CD4-positive, alpha-beta memory T cell (primary cell): ENCODE measurements at places on chromosomes 1 and 21.
A peak's percentile ranks its signal among the peaks of the same experiment; 100 is the strongest.

DNA sequence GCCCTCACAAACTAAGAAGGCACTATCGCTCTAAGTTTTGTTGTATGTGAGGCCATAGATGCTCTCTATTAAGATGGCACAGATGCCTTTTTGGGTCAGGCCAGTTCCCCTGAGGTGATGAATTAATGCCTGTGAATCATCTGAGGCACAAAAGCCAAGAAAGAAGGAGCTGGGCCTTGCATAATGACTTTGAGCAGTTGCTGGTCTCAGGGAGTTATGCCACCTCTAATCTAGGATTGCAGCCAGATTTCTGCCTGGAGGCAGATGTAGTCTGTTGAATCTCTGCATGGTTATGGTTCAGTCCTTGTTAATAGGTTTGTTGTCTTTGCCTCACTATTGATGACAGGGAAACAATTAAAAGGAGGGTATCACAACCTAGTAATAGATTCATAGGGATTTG lies 168.1 kb upstream of the CHRM3 start:
- no peak for DNase-seq

DNA sequence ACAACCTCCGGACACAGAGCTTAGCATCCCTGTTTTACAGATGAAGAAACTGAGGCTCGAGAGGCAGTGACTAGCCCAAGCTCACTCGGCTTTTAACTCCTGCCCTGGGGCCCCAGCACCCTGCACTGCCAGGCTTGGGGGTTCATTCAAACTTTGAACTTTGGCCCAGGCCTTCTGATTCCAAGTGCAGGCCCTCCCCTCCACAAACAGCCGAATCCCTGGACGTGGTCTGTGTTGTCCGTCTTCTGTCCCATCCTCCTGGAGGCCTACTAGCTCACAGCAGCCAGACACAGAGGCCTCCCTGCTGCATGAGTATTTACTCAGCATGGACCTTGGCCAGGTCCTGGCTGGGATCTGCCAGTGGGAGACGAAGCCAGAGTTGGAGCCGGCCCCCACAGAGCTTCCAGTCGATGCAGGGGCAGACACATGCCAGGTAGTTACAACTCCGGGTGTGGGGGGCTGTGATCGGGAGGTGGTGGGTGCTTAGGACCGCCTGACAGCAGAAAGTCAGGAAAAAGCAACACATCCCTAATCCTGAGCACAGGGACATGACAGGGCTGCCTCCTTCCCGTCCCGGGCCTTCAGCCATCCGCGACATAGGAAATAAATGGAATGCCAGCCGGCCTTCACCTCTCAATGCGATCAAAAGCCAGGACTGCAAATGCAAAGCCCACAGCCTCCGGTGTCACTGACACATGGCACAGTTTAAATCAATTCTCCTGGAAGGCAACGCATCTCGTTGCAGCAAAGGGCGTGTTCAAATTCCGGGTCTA lies 7.4 kb downstream of the IFFO2 start:
- peak; percentile 21 for DNase-seq

- DNase-seq = peak; percentile 26
These were observed 235.1 kb upstream of the RUNX1 start for GRCh38 chr21:35284199-35284598.

DNA sequence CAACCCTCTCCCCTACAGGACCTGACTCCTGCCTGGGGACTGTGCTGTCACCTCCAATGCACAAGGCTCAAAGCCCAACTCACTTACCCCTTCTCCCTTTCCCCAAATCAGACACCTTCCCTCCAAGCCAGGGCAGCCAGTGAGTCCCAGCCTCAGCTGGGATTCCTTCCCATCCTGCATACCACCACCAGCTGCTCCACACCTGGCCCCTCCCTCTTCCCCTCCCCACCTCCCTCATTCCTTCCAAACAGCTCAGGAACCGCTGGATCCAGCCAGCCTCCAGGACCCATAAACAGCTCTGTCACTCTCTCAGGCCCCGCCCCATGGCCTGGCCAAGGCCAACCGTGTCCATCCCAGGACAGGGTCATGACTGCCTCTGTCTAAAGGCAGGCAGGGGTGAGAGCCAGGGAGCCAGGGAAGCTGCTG lies 41.4 kb downstream of the ACOT7 start:
- DNase-seq = no peak

DNA sequence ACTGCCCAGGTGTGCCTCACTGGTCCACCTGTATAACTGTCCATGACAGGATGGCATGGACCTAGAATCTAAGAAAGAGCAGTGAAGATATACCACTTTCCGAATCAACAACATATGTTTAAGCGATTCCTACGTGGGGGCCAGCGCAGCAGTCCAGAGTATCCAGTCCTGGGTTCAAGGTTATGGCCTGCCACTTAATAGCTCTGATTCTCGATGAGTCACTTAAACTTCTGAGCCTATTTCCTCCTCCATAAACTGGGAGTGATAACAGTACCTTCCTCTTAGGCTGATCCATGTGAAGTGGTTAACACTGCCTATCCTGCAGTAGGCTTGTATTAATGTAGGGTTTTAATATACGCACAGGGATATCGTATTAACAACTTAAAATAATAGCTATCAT lies 2.8 kb downstream of the STPG1 start:
- DNase-seq = no peak

GRCh38 chr1:175801979-175802378 lies 58.6 kb upstream of the TNR start:
- DNase-seq = no peak

GRCh38 chr1:59113876-59114457 lies 182.9 kb upstream of the FGGY start:
- DNase-seq = no peak

GRCh38 chr21:26804895-26805609 lies 40.2 kb downstream of the ADAMTS1 start:
- DNase-seq = no peak

DNA sequence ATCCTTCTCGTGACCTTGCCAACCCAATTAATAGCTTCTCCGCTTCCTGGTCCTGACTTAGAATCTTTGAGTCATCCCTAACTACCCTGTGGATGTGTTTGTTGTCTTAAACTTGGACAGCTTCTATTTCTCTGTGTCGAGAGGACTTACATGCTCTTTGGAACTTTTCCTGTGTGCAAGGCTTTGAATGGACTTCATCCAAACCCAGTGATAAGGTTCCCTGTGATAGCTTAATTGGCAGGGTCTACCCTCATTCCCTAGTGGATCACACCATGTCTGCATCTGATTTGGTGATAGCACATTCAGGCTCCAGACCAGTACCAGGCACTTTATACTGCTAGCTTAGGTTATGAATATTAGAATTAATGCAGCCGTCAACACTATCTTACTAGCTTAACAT lies 378.2 kb upstream of the KAZN start:
- no peak for DNase-seq

DNA sequence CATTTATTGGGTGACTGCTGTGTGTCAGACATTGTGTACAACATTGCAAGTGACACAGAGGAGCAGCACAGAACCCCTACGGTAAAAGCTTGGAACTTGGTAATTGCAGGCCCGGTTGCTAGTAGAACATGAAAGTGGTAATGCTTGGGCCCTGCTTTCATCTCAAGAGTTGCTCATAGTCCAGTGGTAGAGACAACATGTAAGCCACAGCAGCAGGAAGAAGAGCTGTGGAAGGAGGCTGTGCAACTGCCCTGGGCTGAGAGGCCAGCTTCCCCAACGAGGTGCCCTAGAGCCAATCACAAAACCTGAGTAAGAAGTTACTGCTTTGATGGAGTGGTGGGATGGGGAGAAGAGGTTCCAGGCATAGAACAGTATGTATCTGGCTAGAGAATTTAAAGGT lies 18.4 kb downstream of the CNIH4 start:
- no peak for DNase-seq

DNA sequence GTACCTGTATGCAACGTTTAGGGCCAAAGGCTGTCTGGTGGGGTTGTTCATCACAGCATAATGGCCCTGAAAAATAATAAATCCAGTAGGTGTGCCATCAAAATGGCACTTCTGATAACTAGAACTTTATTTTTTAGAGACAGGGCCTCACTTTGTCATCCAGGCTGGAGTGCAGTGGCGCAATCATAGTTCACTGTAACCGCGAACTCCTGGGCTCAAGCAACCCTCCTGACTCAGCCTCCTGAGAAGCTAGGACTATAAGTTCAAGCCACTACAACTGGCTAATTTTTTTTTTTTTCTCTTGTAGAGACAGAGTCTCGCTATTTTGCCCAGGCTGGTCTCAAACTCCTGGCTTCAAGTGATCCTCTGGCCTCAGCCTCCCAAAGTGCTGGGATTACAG lies 4.7 kb downstream of the SNAPIN start:
- no peak for DNase-seq

DNA sequence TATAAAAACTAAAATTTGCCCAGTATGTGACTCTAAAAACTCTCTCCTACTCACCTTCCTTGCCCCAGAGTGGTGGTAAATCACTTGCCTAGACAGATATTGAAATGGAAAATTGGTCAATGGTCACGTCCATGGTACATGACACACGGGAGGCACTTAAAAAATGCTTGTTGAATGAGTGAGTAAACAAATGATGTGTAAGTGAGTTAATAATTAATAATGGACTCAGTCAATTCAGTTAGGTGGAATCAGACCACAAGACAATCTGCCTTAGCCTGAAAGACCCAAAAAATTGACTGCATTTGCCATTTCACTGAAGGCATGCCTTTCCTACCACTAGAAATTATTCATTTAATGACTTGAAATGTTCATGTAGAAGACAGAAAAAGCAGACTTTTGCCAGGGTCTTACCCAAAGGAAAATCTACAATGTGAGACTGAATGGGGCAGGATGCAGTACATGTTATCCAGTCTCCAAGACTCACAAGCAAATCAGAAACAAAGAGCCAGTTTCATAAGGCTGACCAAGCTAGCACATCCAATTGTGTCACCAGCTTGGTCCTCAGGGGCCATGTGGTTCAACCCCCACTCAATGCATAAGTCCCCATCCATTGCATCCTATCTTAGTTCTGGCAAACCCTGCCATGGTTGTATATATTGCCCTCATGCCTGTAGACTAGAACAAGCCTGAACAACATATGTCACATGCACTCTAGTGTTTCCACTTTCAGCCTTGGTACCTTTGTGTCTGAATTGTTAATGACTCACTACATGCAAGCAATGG lies 73.6 kb downstream of the TBX15 start:
- DNase-seq = no peak

- DNase-seq = no peak
These were observed 433 bp downstream of the TIMM17A start for GRCh38 chr1:201955729-201956143.

DNA sequence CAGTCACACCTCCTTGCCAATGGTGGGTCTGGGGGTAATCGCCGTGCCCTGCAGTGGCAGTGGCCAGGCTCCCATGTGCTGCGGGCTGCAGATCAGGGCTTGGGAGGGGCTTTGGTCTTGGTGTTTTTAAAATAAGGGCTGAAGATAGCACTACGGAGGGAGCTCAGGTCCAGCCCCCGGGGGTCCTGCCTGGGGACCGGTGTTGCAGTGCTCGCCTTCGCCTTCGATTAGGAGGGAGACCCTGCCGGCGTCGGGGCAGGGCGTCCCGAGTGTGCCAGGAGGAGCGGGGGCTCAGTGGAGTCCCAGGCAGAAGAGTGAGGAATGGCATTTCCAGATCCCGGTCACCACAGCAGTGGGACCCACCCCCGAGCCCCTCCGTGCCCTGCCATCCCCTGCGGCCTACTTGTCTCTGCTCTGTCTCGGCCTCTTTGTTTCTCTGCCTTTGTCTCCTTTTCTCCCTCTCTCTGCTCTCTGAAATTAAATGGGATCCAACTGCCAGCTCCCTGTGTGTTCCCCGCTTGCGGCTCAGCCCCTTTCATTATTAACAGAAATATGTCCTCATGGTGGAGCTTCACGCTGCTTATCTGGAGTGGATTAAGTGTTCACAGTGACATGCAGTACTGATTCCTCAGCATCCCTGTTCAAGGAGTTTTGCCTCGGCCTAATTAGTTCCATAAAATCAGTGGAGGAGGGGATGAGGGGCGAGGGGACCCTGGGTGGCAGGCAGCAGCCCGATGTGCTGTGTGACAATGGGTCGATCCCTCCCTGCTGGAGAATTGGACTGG lies 44.4 kb downstream of the DMRTB1 start:
- DNase-seq = no peak

DNA sequence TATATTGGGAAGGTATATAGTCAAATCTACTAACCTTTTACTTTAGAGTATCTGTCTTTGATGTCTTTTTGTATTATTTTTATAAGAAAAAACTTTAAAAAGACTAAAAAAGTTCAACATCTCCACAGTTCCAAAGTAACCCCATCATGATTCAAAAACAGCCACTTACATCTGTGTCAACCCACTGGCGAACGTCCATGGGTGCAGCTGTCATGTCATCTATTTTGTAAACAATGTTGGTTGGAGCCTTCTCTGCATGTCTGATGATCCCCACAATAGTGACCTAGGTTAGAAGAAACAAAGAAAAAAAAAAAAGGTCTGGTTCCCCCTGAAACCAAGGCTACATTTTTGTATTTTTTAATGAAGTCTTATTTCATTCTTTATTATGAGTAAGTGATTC lies 28.0 kb upstream of the SMPDL3B start:
- no peak for DNase-seq

- DNase-seq = no peak
These were observed 37.6 kb upstream of the LMO4 start for GRCh38 chr1:87291107-87291506.

DNA sequence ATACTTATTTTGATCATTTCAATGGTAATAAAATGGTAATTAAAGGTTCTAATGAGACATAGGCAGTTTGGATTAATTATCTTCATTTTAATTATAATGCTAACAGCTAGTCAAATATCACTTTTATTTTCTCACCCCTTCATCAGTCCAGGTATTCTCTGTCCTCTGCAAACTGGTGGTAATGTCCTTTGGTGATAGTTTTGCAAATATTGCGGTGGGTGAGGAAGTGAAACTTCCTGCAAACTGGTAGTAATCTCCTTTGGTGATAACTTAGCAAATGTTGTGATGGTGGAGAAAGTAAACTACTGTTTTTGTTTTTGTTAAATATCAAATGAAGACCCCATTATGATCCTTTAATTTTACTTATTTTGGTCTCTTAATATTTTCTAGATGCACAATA lies 209.0 kb downstream of the AMY1C start:
- no peak for DNase-seq

- DNase-seq = no peak
These were observed 207.9 kb upstream of the B3GALT2 start for GRCh38 chr1:193394336-193394735.

DNA sequence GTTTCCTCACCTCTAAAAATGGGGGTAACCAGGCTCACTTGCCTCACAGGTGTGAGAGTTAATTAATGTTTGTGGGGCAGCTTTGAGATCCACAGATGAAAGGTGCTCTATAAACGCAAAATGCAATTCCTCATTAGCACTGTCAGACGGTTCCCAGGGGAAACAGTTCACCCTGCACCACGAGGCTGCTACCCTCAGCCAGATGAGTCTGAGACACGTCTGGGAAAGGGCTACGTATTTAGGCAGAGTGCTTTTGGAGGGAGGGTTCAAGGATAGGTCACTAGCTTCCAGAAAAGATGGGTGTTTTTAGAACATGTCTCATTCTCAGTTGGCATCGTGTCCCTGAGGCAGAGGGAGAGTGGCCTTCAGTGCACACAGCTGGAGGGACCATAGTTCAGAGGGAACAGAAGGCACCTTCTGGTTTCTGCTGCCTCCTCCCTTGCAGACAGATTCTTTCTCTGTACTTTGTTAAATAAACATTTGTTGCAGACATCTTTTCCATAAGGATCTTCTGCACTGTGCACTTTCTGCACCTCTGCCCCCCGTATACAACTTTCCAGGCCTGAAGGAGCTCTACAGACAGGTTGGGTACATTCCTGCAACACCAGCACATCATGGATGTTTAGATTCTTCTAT lies 139.9 kb downstream of the CLIC6 start:
- DNase-seq = no peak

- DNase-seq = peak; percentile 57
These were observed 300 bp downstream of the USP24 start for GRCh38 chr1:55214934-55215193.
